ENCODE measurements at places on chromosomes 16 and 17.

- DNase-seq: no peak
Observed at GRCh38 chr16:11726008-11726407, 16.6 kb downstream of the TXNDC11 start.

DNA sequence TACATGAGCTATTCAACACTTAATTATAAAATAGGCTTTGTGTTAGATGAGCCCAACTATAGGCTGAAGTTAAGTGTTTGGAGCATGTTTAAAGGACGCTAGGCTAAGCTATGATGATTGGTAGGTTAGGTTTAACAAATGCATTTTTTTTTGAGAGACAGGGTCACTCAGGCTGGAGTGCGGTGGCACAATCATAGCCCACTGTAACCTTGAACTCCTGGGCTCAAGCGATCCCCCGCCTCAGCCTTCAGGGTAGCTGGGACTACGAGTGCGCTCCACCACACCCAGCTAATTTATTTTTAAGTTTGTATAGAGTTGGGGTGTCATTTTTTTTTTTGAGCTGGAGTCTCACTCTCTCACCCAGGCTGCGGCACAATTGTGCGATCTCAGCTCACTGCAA, 19.3 kb upstream of the GPRC5C start:
- DNase-seq: no peak

DNA sequence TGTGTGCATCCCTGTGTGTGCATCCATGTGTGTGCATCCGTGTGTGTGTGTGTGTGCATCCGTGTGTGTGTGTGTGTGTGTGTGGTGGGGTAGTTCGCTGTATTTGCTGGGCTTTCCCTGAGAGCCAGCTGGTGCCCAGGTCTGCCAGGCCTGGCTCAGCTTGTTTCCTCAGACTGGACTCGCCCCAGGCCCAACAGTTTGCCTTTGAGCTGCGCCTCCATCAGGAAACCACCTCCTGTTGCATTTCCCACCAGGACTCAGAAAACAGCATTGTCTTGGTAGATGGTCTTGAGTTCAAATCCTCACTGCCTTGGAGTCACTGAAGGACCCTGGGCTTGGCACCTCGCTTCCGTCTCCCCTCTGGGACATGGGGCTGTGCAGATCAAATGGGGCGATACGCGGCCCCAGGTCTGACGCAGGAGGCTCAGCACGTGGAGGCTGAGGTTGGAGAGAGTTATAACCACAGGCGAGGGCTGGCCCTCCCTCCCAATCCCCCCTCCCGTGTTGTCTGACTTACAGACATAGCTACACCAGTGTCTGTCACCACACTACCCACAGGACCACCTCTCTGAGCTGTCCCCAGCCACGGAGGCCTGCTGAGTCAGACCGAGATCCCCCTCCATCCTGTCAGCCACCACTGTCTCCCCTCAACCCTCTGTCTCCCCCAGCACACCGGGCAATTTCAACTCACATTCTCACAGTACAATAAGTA, 4.7 kb downstream of the ITGAE start:
- DNase-seq: no peak

DNA sequence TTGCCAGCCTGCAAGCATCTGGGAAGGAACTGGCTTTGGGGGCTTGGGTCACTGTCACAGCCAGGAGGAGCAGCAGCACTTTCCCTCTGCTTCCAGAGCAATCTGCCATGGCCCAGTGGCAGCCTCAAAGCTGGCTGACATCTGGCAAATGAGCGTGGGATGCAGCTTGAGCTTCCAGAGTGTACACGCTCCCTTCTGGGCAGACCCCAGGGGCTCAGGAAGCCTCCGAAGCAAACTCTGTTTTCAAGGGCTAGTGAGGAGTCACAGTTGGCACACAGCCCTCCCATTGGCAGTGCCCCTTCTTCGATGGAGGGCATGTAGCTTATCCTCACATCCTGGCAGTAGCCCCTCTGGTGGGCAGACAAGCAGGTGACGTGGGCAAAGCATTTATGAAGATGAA, 249.6 kb downstream of the ENGASE start:
- no peak for DNase-seq

DNA sequence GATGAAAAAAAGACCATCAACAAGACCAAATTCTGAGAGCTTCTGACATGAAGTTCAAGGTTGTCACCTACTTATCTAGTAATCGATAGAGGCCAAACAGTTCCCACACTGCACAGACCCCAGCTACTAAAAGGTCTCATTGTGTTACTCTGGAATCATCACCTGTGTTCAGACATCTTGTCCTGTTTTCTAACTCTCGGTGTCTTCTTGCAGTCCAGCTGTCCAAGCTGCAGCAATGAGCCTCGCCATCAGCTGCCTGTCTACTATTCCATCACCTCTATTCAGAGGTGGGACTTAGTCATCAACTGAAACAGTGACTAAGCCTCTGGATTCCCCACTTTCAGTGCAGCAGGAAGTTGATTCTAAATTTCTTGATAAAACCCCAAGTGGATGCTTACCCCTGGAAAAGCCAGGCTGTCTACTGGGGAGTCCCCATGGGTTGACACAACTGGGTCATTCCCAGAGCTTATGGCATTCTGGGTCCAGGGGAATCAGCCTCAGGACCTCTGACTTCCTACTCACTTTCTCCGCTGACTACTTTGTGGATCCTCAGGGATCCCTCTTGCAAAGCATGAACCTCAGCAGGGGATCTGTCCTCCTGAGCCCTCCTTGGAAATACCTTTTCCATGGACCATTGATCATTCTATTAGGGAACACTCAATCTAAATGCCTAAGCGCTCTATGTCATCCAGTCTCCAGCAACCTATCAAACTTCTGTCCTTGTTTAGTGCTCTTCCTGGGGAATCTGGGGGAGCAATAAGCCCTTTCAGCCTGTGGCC, 46.5 kb downstream of the HNF1B start:
- no peak for DNase-seq
